Aorta (tissue), 5 donors: ENCODE measurements at places on chromosomes 11 and 22. TPM values are rescaled to one million over a fixed set of nuclear protein-coding genes. Genes with fewer than 3 reads are reported as not detected.

KRTAP5-8 gene
- 0.42 TPM for total RNA-seq

DRD2 gene
- total RNA-seq: 0.48 TPM

RIN1 gene
- 8.3 TPM for total RNA-seq

OR8D4 gene
- total RNA-seq: not detected

CDC45 gene
- 0.68 TPM for total RNA-seq

VSIG2 gene
- 6.9 TPM for total RNA-seq

TEX12 gene
- total RNA-seq: 0.57 TPM

OR51B2 gene
- total RNA-seq: not detected

CRYBB3 gene
- 0.84 TPM for total RNA-seq

MAP4K2 gene
- total RNA-seq: 10.7 TPM

OR52L1 gene
- total RNA-seq: not detected

ESAM gene
- 95.1 TPM for total RNA-seq

DEUP1 gene
- not detected for total RNA-seq

CRYAB gene
- 323 TPM for total RNA-seq

CYP2D6 gene
- total RNA-seq: 1.0 TPM

TUBA8 gene
- total RNA-seq: 3.1 TPM

TBX1 gene
- 2.3 TPM for total RNA-seq

CD248 gene
- total RNA-seq: 38.6 TPM
